Stimulated activated CD8-positive, alpha-beta memory T cell treated with anti-CD3 and anti-CD28 coated beads, Interleukin-4, amount 100 ng/mL, for 48 hours (primary cell): ENCODE measurements at places on chromosomes 6 and 20.

DNA sequence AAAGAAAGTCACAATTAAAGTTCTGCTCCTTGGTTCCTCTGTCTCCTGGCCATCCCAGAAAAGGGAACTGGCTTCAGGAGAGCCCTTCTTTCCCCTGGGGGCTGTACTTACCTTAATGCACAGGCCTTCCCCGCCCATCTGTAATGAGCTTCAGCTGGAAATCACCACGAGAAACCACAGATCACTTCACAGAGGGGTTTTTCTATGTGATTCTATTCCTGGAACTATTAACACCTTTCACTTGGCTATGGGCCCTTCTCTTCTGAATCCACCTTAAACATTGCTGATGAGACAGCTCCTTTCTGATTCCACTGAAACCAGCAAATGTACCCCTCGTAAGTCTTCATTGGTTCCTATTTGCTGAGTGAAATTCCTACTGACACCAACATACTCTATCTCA, 80.7 kb downstream of the FOXF2 start:
- DNase-seq = no peak

- DNase-seq = no peak
Measured at GRCh38 chr6:165963750-165964149, 203.9 kb downstream of the TBXT start.

DNA sequence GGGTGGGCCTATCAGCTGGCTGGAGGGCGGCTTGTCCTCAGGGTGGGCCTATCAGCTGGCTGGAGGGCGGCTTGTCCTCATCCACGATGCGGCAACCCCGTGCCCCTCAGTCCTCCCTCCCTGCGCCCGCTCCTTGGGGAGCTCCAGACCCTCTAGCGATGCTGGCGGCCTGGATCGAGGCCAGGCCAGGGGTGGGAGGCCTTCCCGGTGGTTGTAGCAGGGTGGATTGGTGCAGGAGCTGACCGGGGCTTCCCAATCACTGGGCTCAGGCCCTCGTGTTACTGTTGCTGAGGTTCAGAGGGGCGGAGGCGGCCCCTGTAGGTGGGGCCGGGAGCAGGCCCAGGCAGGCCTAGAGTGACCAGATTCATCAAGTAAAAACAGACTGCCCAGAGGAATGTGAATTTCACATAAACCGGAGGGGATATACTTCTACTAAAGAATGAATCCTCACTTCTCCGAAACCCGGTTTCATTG, 8.8 kb downstream of the SLC17A9 start:
- DNase-seq = no peak

DNA sequence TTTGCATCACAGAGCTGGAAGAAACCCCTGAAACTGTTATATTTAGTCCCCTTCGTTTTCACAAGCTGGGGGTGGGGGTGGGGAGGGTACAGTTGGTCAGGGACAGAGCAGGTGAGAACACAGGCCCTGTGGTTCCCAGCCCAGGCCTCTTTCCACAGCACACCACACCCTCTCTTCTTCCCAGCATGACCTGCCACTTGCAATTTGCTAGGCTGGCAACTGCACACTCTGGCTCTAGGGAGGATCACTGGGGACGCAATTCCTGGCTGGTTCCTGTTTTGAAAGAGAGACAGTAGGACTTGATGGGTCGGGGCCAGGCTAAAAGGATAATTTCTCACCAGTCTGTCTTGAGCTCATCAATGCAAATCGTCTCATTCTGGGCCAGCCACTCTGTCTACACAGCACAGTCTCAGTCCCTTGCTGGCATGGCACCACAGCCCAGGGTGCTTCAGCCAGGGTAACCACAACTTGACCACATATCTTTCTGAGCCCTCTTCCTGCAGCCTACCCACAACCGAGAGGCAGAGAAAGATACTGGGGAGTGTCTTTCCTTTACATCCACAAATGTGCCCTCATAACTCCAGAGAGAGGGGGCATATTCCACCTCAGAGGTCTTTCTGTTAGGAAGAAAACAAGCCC, 41.7 kb upstream of the EMILIN3 start:
- DNase-seq = no peak

DNA sequence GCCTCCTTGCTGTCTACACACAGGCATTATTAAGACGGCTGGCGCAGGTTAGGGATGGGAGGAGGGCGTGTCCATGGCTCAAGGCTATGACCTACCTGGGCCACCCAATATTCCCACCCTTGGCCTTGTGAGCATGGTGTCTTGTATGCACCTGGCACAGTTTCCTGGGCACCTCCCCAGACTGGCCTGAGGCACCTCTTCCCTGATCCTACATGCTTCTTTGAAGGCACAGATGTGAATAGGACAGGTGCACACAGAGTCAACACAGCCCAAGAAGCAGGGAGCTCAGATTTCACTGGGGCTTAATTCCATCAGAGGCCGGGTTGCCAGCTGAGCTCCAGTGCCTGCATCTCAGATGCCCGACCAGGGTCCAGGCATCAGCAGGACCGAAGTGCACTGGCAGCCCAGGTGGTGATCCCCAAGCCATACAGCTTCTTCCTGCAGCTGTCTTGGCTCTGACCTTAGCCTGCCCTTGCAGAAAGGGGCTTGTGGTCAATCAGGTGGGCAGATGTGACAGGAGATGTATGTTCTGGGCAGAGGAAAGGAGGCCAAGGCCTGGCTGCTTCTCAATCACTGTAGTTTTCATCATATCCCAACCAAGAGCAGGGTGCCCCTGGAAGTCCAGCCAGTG, 287.7 kb downstream of the CLIC5 start:
- no peak for DNase-seq

GRCh38 chr6:102390541-102390940, 997.0 kb downstream of the GRIK2 start:
- no peak for DNase-seq

- DNase-seq = no peak
Measured at GRCh38 chr20:21265261-21266190, 37.6 kb upstream of the XRN2 start.

DNA sequence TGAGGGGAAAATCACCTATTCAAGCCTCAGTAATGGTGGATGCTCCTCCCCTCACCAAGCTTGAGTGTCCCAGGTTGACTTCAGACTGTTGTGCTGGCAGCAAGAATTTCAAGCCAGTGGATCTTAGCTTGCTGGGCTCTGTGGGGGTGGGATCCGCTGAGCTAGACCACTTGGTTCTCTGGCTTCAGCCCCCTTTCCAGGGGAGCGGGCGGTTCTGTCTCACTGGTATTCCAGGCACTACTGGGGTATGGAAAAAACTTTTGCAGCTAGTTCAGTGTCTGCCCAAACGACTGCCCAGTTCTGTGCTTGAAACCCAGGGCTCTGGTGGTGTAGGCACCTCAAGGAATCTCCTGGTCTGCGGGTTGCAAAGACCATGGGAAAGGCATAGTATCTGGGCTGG, 42.9 kb upstream of the UFL1 start:
- DNase-seq = no peak

- no peak for DNase-seq
Measured at GRCh38 chr6:6564154-6564553, 24.4 kb upstream of the LY86 start.
